Spleen (tissue), 13 donors: ENCODE measurements at places on chromosomes 5 and 9. TPM values are rescaled to one million over a fixed set of nuclear protein-coding genes. Genes with fewer than 3 reads are reported as not detected.

DNA sequence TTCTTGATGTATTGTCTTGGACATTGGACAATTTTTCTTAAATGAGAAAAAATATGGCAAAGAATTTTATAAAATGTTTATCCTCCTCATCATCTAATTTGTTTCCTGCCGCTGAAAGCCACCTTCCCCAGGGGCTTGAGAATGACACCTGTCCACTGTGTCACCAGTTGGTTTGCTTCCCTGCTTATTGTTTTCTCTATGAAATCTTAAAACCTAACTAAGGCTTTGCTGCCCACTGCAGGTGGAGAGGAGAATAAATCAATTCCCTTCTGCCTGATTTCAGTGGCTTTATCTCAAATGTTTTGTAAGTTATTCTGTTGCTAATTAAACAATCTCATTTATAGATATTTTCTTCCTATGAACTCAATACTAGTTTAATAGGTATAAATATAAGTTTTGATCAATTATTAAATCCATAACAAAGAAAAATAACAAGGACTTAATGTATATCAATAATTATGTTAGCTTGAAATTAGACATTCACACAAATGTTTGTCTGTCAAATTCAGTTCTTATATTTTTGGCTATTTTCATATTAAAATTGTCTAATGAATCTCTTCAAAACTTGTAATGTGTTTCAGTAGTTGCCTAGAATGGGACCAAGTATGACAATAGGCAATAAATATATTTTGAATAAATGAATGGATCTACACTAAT, 822.5 kb downstream of the PTPRD start:
- no peak for DNase-seq

GRCh38 chr5:124494540-124495116, 251.8 kb downstream of the ZNF608 start:
- no peak for DNase-seq

DNA sequence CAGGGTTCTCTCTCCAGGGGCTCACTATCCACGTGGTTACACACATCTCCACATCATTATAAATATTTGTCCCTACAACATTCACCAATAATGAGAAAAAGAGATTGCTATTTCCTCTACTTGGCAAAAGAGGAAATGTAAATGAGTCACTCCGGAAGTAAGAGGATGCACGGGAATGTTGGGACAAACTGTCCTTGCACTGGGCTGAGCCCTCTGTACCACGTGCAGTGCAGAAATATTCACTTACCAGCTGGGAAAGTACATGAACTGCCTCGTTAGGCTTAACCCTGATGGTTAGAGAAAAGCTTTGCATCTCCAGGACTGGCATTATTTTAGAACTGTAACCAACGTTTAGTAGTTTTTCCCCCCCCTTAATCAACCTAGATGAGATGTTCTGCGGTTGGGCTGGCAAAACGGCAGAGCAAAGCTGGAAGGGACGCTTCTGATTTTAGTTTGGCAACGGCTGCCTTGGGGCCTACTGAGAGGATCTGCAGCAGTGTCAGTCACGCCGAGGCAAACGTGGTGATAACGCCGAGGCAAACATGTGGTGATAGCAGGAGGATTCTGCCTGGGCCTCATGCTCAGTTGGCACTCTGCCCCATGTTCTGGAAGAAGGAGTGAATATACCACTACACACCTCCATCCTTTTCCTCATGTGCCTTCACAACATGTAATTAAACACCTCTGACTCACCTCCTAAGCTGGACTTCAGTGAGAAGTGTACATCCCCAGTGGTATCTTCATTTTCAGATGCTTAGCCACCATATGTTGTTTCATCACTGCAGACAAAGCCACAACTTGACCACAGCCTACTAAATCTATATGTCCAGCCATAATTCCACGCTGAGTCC, 661.4 kb upstream of the KLF4 start:
- DNase-seq: no peak

DNA sequence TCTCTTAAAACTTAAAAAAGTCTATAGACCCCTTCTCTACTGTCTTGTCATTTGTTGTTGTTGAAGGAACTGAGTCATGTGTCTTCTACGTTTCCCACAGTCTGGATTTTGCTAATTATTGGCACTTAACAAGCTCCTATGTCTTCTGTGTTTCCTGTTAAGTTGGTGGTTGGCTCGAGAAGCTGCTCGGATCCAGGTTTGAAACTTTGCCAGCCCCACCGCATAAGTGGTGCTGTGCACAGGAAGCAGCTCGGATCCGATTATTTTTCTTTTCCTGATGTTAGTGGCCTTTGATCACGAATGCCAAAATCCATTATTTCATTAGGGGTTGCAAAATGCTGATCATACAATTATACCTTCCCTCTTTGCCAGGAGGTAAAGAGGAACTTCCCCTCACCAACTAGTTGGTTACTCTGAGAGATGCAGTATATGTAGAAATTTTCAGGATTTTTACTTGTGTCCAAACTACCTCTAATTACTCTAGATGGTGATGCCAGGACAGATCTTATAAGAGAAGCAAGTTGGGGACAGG, 186.5 kb downstream of the NSG2 start:
- no peak for DNase-seq

TAL2 gene
- total RNA-seq: not detected

IL17B gene
- not detected for total RNA-seq
